ENCODE measurements at places on chromosomes 6 and 20.
A peak's percentile ranks its signal among the peaks of the same experiment; 100 is the strongest.

DNA sequence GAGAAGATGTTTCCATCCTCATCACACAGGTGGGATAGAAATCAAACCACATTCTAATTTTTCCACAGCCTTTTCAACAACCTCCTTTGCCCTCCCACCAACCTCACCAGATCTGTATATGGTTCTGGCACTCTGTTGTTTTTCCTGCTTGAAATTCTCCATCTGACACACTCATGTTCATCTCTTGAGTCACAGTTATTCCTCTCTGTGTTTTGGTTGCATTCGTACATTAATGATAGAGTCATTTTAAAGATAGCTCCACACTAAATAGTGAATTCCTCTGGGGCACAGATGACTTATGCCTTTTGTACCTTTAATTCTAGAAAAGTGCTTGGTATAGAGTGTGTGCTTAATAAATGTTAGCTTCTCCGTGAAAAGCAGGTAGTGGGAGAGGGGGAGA lies 1.4 kb upstream of the GCLC start:
- H3K27ac ChIP-seq = no peak overlapping the region
- peaks cover 5% of the 10 kb centered on the region for H3K4me1 ChIP-seq
- H3K27me3 ChIP-seq = no peaks in the 10 kb centered on the region
- H3K4me3 ChIP-seq = no peak overlapping the region
- H3K36me3 ChIP-seq = no peaks in the 10 kb centered on the region
- DNase-seq = no peak

DNA sequence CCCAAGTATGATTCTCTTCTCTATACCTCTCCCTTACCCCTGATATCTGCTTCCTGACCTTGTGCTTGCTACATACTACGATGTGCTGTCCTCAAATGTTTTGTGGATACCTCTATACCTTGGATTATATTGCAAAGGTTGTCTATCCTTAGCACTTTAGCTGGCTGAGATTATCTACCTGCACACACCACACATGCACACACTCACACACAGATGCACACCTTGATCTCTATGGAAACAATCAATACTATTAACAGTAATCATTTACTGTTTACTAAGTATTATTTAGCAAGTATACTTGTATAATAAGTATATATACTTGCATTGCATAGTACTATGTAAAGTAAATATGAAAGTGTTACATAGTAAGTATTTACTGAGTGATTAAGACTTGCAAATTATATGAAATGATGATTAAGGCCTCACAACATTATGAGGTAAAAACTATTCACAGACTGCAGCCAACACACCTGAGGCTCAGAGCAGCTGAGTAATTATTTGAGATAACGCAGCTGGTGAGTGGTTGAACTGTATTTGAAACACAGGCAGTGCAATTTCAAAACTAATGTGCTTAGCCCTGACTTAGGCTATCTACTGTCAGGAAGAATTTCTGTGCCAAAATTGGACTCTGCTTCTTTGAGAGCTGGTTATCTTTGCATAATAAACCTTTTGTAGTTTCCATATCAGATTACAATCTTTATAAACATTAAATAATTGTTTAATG lies 699.9 kb downstream of the FRK start:
- DNase-seq = no peak
- H3K36me3 ChIP-seq = no peaks in the 10 kb centered on the region
- H3K27ac ChIP-seq = no peak overlapping the region

GRCh38 chr20:34880215-34880850 lies 3.9 kb downstream of the ACSS2 start:
- peaks cover 11% of the 10 kb centered on the region for H3K36me3 ChIP-seq
- DNase-seq = no peak
- no peak overlapping the region for H3K4me3 ChIP-seq
- H3K27ac ChIP-seq = no peak overlapping the region

DNA sequence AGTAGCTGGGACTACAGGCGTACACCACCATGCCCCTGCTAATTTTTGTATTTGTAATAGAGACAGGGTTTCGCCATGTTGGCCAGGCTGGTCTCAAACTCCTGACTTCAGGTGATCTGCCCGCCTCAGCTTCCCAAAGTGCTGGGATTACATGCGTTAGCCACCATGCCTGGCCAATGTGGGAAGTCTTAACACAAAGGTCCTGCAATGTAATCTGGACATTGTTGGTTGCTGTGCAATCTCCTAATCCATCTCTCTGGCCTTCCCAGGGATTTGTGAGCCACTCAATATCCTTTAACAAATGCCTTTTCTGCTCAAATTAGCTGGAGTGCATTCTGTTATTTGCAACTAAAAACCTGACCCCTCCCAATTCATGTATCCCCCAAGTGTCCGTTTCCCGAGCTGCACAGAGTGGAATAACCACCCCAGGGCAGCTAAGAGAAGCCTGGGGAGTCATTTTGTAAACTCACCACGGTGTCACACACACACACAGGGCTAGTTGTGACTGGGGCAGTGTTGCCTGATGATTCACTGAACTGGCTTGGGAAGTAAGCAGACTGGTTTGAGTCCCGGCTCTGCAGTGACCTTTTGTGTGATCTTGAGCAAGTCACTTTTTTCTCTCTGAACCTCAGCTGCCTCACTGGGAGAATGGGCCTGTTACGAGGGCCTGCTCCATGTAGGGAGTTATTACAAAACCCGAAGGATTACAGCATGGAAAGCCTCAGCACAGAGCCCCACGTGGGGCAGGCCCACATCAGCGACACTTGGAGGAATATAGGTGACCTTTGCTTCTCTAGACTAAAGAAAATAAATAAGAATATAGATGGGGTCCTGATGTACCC lies 152.3 kb downstream of the ZMYND8 start:
- no peaks in the 10 kb centered on the region for H3K27me3 ChIP-seq
- no peak for DNase-seq
- H3K4me3 ChIP-seq = no peak overlapping the region
- H3K27ac ChIP-seq = no peak overlapping the region
- no peaks in the 10 kb centered on the region for H3K36me3 ChIP-seq

DNA sequence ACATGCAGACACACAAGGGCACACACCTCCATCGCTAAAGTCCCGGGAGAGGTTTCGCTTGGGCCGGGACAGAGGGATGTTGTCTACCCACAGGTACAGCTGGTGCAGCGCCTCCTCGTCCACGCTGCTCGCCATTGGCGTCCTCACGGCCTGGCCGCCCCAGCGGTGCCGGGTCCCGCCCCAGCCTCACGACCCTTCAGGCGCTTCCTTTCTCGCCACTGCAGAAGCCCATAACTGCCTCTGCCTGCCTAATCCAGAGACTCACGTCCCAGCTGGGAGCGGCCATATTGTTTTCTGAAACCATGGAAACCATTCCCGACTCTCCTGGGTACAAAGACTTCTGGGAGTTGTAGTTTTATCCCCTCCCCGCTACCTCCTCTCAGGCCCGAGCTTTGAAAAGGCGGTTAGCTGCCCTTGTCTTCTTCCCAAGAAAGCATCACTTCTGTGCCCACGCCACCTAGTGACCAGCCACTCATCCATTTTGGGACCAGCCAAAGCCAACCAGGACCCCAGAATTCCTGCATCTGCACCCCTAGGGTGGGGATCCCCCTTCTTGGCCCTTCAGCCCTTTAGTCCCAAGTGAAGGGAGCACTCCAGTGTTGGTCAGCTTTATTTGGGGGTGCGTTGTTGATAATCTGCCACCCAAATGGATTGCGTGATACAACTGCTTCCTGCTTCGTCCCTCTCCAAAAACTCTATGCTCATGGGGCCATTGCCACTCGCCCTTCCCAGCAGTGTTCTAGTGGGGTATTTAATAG lies at the start of gene SPEF1:
Gene SPEF1, minus strand, starts transcription at position 296 of the 758 bp plus-strand sequence. Its CDS starts 161 bp downstream, at position 135.
- H3K27me3 ChIP-seq = no peaks in the 10 kb centered on the region
- H3K4me1 ChIP-seq = no peaks in the 10 kb centered on the region
- DNase-seq = peak; percentile 92

DNA sequence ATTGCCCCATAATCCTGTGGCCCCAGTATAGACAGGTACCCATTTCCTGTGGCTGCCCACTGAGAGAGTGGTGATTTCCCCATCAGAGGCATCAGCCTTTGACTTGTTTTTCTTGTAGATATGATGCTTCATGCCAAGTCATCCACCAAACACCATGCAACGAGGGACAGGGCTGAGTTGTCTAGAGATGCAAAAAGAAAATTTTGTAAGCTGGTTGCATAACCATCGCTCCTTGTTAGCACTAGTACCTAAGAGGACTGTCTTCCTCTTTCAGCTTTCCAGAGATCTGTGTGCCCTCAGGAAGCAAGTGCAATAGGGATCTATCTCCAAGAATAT lies 166.8 kb downstream of the BCAS1 start:
- H3K27me3 ChIP-seq = no peaks in the 10 kb centered on the region
- H3K4me3 ChIP-seq = no peak overlapping the region
- no peaks in the 10 kb centered on the region for H3K36me3 ChIP-seq
- H3K4me1 ChIP-seq = peaks cover 29% of the 10 kb centered on the region

DNA sequence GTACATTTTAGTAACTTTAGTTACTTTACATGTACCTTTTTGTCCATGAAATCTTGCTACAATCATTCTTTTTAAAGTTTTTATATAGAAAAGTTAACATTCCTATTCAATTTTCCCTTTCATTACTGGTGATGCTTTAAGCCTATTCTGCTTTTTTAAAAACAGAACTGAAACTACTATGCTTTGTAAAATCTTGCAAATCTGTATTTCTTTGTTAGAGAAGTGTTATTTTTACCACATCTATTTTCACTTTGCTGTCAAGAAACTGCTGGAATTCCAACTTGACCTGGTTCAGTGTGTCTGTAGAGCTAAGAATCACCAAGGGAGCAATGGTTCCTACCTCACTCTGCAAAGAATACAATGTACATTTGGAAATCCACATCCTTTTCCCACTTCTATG lies 21.8 kb upstream of the SAMD5 start:
- no peak overlapping the region for H3K4me3 ChIP-seq
- no peaks in the 10 kb centered on the region for H3K27me3 ChIP-seq
- no peaks in the 10 kb centered on the region for H3K36me3 ChIP-seq

DNA sequence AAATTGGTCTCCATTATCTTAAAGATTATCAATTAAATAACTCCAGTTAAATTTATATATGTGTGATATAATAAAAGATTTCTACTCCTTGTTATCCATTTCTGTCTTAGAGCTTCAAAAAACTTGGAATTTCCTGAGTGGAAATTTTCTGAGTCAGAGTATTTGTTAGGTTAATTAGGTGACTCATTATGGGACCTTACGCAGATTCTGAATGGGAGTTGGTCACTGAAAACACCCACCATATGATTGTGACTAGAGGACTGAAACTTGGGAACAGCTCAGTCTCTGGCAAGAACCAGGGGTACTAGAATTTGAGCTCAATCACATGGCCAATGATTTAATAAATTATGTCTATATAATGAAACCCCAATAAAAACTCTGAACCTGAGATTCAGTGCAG lies 125.4 kb upstream of the HMGCLL1 start:
- H3K27me3 ChIP-seq = no peaks in the 10 kb centered on the region
- DNase-seq = no peak
- H3K36me3 ChIP-seq = no peaks in the 10 kb centered on the region
- no peak overlapping the region for H3K27ac ChIP-seq

DNA sequence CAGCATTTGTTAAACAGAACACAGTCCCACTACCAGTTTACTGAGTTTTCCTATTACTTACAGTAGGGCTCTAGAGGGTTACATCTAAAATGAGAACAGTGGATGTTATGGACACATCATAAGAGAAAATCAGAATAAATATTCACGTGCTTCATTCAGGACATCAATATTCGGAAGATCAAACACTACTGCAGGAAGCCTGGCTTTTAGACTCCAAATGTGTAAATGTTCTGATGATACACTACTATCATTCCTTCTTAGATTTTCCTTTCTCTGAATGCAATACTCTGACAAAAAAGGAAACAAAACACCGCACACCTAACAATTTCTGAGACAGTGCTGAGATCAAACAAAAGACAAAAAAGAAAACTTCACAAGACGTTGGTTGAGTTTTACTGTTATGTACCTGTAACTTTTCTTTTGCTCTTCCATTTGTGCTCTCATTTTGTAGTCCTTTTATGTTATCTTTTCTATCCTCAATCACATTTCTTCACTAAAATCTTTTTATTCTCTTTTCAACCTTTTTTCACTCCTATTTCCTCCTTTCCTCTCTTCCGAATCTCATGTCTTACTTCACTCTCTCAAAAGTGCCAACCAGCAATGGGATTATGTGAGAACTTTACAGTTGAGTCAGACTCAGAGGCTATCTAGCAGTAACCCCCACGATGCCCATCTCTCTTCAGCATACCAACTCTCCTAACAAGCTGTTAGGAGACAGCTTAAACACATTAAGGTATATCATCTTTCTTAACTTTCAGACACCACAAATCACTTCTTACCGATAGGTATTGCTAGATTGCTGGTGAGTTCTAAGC lies 1.7 kb downstream of the FAM184A start:
- H3K4me1 ChIP-seq = no peaks in the 10 kb centered on the region
- peak overlapping the region; percentile 85 for H3K27ac ChIP-seq
- H3K4me3 ChIP-seq = no peak overlapping the region
- DNase-seq = no peak
- H3K27me3 ChIP-seq = no peaks in the 10 kb centered on the region
- H3K36me3 ChIP-seq = no peaks in the 10 kb centered on the region

- no peaks in the 10 kb centered on the region for H3K27me3 ChIP-seq
- no peak for DNase-seq
- no peak overlapping the region for H3K27ac ChIP-seq
- no peaks in the 10 kb centered on the region for H3K36me3 ChIP-seq
These were observed 41.1 kb downstream of the PPP1R3G start for GRCh38 chr6:5126214-5126613.

GRCh38 chr20:61878478-61879302 lies 187.0 kb downstream of the TAF4 start:
- H3K4me3 ChIP-seq = no peak overlapping the region
- no peaks in the 10 kb centered on the region for H3K36me3 ChIP-seq
- no peak for DNase-seq

GRCh38 chr6:156797901-156798735 lies 20.9 kb downstream of the ARID1B start:
- H3K4me1 ChIP-seq = peaks cover 39% of the 10 kb centered on the region
- H3K27ac ChIP-seq = no peak overlapping the region
- no peak for DNase-seq
- H3K27me3 ChIP-seq = no peaks in the 10 kb centered on the region
- no peak overlapping the region for H3K4me3 ChIP-seq

GRCh38 chr20:37711001-37711400 lies 17.2 kb downstream of the CTNNBL1 start:
- no peaks in the 10 kb centered on the region for H3K27me3 ChIP-seq
- no peak overlapping the region for H3K27ac ChIP-seq
- H3K4me3 ChIP-seq = no peak overlapping the region
- H3K4me1 ChIP-seq = peaks cover 20% of the 10 kb centered on the region
- DNase-seq = no peak

DNA sequence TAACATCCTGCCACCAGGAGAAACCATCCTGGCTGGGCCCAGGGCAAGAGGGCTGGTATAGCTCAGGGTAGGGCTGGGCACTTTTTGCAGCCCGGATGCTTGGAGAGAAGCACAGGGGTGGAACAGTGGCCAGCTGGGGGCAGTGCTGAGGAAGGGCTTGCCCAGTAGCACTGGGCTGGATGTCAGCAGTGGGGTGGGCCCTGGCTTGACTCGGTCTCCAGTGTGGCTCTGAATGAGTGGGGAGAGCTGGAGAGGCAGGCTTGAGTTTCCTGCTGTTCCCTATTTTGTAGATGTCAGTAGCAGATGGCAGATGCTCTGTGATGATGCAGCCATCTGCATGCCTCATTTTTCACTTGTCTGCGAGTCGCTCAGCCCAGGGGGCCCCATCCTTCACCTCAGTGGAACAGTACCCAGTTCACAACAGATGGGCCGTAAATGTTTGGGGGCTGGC lies 56.3 kb upstream of the TULP1 start:
- H3K36me3 ChIP-seq = peaks cover 21% of the 10 kb centered on the region
- peak; percentile 80 for DNase-seq
- H3K27ac ChIP-seq = no peak overlapping the region
- no peak overlapping the region for H3K4me3 ChIP-seq
- no peaks in the 10 kb centered on the region for H3K27me3 ChIP-seq

GRCh38 chr6:21742238-21742660 lies 148.7 kb downstream of the SOX4 start:
- H3K4me1 ChIP-seq = peaks cover 53% of the 10 kb centered on the region
- H3K4me3 ChIP-seq = no peak overlapping the region
- DNase-seq = no peak
- H3K27ac ChIP-seq = peak overlapping the region; percentile 61
- no peaks in the 10 kb centered on the region for H3K27me3 ChIP-seq
- no peaks in the 10 kb centered on the region for H3K36me3 ChIP-seq
